ENCODE measurements at places on chromosomes 2 and 18.

- DNase-seq = no peak
Measured at GRCh38 chr2:223232285-223232684, 180.3 kb downstream of the KCNE4 start.

DNA sequence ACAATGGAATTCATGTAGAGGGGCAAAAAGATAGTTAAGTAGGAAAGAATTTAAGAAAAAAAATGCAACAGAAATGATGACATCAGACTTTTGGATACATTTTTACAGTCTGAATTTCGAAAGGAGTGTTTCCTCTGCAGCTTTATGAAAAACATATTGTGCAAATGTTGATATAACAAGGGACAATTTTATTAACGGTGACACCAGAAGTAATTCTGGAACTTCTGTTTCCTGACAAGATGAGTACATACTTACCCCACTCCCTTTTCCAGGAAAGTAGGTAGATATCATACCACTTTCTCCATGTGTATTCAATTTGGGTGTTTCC, 369.6 kb downstream of the FBXO15 start:
- DNase-seq = no peak

DNA sequence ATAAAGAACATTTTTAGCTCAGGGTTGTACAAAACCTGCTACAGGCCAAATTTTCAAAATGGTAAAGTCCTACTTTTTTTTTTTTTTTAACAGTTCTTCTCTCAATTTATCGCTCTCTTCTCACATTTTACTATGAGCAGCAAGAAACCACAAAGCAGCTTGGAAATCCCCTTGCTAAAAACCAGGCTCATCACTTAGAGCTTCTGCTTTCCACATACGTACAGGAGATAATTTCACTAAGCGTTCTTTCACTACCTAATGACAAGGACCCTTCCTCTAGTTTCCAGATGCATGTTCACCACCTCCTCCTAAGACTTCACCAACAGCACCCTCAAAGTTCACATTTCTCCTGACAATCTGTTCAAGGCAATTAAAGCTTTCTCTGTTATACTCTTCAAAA, 294.9 kb upstream of the CYRIA start:
- no peak for DNase-seq

- no peak for DNase-seq
Measured at GRCh38 chr2:232142049-232142448, 180.5 kb downstream of the DIS3L2 start.

- no peak for DNase-seq
Measured at GRCh38 chr2:72276876-72277275, 129.2 kb upstream of the CYP26B1 start.

DNA sequence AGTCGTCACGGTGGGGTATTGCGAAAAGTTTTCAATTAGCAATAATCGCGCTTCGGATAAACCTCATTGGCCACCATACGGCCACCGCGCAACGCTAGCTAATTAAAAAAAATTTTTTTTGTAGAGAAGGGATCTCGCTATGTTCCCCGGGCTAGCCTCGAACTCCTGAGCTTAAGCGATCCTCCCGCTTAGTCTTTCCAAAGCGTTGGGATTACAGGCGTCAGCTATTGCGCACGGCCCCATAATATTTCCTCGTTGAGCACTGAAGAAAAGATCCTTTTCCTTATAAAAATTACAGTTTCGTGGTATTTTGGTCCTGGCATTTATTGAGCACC, 759 bp upstream of the ACTR1B start:
- no peak for DNase-seq

- DNase-seq = no peak
Measured at GRCh38 chr2:216879727-216880508, 20.1 kb upstream of the TNP1 start.
